ENCODE measurements at places on chromosomes 7 and 10.

DNA sequence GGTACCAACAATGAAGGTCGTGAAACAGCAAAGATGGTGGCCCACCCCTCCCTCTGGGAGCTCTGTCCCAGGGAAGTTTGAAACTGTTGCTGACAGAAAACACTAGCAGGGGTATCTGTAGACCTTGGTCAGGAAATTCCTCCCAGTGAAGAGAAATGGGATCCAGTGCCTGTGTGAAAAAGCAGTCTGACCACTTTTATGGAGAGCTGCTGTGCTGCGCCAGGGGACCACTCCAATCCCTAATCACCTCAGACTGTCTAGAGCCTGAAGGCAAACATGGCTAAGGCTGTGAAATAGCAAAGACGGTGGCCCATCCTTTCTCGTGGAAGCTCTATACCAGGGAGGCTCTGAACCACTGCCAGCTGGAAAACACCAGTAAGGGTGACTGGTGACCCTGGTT, 38.3 kb upstream of the TMEM140 start:
- DNase-seq, result no peak

GRCh38 chr10:17735166-17735941, 16.6 kb upstream of the TMEM236 start:
- no peak for DNase-seq

GRCh38 chr10:93680412-93681047, 21.9 kb downstream of the FRA10AC1 start:
- no peak for DNase-seq

- DNase-seq, result no peak
Observed at GRCh38 chr10:95818010-95818409, 62.0 kb downstream of the ENTPD1 start.

DNA sequence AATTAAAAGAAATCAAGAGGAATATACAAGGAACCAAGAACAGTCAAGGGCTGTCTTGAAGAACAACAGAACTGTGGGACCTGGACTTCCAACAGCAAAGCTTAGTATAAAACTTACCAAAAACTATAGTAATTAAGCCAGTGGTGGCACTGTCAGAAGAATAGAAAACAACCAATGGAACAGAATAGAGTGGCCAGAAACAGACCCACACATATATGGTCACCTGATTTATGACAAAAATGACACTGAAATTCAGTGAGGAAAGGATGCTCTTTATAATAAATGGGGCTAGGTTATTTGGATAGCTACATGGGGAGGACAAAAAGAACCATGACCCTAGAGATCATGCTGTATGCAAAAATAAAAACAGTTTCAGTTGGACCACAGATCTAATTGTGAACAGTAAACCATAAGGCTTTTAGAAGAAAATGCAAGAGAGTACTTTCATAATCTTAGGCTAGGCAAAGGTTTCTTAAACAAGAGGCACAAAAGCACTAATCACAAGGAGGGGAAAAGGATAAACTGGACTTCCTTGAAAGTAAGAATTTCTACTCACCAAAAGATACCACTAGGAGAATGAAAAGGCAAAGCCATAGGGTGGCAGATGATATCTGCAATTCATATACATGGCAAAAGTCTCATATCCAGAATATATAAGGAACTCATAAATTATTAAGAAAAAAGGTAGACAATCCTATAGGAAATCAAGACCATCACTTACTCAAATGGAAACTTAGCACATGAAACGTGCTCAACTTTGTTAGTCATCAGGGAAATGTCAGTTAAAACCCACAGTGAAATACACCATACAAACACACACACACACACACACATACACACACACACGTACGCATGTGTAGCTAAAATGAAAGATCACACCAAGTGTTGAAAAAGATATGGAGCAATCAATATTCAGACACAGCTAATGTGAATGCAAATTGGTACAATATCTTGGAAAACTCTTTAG, 20.8 kb downstream of the HYCC1 start:
- no peak for DNase-seq

DNA sequence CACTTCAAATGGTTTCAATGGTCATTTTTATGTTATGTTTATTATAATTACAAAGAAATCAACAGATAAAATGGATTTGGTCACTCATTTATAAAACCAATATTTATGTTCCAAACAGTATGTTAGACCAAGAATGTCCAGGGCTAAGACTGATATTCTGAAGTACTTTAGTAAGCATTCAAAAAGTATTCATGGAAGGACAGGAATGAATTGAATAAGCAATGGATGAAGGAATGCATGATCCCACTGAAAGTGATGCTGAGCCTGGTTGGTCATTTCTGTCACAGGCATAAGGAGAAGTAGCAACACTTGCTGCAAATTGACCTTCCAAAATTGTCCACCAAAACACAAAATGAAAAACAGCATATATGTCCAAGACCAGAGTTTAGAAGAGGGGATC, 189.0 kb upstream of the CELF2 start:
- no peak for DNase-seq

DNA sequence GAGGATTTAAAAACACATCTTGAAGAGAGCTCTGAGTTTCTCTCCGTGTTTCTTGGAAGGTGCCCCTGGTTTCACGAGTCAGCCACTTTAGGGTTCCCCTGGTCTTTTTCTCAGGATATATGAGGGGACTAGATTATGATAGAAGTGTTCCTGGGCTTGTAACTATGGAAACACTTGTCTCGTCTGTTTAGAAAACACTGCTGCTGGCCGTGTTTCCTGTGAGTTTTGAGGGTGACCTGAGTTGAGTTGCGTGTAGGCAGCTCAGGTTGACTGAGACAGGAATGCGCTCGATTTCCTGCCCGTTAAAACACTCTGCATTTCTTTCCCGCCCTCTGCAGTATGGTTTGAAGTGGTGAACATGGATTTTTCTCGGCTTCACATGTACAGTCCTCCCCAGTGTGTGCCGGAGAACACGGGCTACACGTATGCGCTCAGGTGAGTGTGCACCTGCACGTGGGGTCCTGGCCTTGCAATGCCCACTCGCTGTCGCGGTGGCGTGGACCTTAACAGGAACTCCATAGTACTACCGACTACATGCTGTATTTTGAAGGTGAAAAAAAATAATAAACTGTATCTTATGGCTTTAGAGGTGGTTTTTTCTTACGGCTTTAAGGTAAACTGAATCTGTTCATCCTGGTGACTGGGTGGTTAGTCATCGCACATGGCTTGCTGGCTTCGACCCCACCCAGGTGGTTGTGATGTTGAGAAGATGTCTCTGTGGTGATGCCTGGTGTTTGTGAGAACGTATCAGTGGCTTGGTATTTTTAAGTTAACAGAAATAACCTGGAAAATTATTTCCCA, at the start of gene SUN1:
Gene SUN1, plus strand, starts transcription at position 310 of the 801 bp plus-strand sequence. Its CDS starts 49 bp downstream, at position 359.
- DNase-seq, result peak; percentile 46

GRCh38 chr10:60348982-60349381, 40.7 kb downstream of the ANK3 start:
- no peak for DNase-seq

- DNase-seq, result no peak
Observed at GRCh38 chr7:651032-651728, 75.3 kb upstream of the DNAAF5 start.
